ENCODE measurements at places on chromosomes 6 and 20.

DNA sequence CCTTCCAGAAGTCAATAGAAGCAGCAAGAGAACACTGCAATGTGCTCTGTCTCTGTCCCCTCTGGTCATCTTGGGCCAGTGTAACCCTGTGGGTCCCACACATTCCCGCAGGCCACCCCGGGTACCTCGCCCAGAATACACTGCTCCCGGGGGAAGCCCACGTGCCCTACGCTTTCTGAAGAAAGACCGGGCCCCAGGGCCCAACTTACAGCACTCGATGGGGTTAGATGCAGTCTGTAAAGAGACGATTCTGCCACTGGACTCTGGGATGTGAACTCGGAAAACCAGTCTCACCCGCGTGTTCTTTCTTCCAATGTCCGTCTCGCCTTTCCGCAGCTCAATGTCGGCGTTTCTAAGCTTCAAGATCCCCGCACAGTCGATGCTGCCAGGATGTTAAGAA lies 68.7 kb downstream of the NFATC2 start:
- no peak for DNase-seq

- DNase-seq = no peak
Measured at GRCh38 chr6:132392792-132393191, 8.5 kb downstream of the MOXD1 start.

- no peak for DNase-seq
Measured at GRCh38 chr6:7865781-7866180, 44.8 kb downstream of the TXNDC5 start.

DNA sequence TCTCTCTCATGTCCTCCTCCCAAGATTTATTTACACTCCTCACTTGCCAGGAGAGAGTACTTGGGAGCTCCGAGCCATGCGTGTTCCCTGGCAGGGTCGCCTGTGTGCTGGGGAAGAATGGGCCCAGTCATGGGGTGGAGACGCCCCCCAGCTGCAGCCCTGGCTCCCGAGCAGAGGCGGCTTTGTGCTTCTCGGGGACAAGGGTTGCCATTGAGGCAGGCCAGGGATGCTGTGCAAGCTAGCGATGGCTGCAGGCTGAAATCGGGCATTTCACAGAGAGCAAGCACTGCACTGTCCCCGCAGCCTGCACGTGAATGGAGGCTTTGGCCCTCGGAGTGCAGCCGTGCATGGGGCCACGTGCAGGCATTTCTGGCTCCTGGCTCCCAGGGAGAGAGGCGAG lies 23.8 kb downstream of the PHACTR3 start:
- DNase-seq = no peak

GRCh38 chr6:89237158-89237557 lies 20.0 kb upstream of the GABRR1 start:
- DNase-seq = no peak

GRCh38 chr6:150521482-150521881 lies 78.2 kb upstream of the PLEKHG1 start:
- no peak for DNase-seq

Data from NCI-H2107 (cell line).